Renal pelvis (tissue), 12 donors: ENCODE measurements at places on chromosomes 12 and 14. TPM values are rescaled to one million over a fixed set of nuclear protein-coding genes. Genes with fewer than 3 reads are reported as not detected.

The BCL11B gene
- polyA plus RNA-seq: 2.6 TPM

The MORN3 gene
- 1.9 TPM for polyA plus RNA-seq

DNA sequence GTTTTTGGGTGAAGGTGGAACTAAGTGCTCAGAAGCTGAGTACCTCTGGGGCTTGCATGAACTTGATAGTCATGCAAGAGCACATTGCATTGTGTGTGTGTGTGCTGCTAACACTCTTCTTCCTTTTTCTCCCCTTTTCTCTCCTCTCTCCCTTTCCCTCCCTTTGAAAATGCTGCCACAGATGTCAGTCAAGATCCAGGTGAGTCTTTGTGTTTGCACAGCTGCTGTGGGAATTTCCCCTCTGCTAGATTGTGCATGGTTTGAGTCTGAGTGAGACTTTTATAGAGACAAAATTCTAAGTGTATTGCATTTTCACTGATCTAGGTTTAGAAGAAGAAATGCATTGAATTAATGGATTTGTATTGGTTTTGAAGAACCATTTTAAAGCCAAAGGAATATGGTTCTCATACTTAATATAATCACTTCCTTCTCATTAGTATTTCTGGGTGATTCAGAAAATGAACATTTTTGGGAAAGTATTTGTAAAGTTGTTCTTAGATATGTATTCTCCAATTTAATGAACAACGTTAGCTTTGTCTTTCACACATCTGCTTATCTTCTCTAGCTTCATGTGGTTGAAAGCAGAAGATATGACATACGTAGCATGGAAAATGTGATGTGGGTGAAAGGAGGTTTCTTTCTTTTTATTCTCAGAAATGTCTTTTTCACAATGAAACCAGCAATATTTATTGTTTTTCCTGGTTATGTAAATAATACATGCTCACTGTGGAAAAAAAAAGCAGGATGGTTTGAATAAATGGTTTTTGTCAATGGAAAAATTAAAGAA, 108.5 kb downstream of the NRXN3 start:
- no peak for DNase-seq

DNA sequence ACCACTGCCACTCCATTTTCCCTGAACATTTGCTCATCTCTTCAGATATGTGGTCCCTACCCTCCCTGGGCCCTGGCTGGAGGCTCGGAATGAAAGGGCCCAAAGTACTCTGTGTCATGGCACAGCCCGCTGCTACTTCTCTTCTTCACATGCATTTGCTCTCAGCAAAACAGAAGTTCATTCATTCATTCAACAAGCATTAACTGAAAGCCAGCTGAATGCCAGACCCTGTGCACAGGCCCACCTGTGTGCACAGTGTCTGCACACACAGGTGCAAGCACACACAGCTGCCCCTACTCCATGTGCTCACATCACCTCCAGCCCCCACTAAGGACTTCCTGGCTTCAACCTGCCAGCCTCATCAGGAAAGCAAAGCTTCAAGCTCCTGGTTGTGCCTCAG, 7.8 kb downstream of the WNT1 start:
- DNase-seq: no peak

The DYNLL1 gene
- polyA plus RNA-seq: 563 TPM

GRCh38 chr14:61911574-61911973, 149.4 kb downstream of the SNAPC1 start:
- DNase-seq: no peak

DNA sequence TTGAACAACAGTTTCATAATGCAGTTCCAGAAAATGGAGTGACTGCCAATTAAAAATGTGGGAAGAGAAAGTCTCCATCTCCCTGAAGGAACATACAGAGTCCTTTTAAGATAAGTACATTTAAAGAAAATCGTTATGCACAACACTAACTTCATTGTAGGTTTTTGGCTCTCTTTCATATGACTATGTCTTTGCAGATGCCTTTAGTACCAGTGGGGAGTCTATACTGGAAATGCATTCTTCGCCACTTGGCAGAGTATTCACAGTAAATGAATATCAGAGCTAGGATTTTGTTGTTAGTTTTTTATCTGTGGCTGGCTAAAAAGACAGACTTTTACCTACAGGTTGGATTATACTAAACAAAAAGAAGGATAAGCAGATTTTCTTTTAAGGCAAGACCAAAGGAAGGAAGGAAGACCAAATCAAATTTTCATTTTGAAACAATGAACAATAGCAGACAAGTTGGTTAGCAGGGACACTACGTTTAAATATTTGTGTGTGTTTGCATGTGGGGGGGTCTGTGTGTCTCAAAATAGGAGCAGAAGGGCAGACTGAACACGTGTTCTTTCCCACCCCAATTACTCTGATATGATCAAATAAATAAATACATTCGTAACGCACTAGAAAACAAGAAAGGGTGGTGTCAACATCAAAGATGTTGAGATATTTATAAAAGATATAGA, 124.5 kb downstream of the BTG1 start:
- no peak for DNase-seq
